ENCODE measurements at places on chromosomes 12 and 14. TPM values are rescaled to one million over a fixed set of nuclear protein-coding genes. Genes with fewer than 3 reads are reported as not detected.

The PRH2 gene
- not detected for polyA plus RNA-seq

The NOS1 gene
- 0.02 TPM for polyA plus RNA-seq

The TMEM63C gene
- polyA plus RNA-seq = 0.25 TPM

The RFLNA gene
- polyA plus RNA-seq = not detected

The KCNMB4 gene
- polyA plus RNA-seq = 1.0 TPM

Data from SK-N-SH (cell line).